CD4-positive, alpha-beta T cell treated with Interleukin-6 for 4 hours (primary cell): ENCODE measurements at places on chromosomes 4 and X.

DNA sequence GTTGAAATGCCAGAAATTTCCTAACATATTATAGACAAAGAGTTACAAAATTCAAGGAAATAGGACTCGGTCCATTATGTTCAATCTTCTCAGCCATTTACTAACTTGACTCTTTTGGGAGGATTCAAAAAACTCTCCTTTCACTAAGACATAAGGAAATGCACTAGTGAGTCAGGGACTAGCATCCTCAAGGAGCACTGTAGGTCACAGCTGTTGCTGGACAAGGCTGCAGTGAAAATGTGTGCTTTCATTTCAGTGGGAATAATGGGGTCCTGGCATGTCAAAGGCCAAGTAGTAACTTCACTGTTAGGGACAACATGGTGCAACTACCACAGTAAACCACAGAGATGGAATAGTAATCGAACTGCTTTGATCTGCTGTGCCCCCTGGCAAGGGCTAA is 56.9 kb upstream of the ABCG2 start:
- DNase-seq, result no peak

DNA sequence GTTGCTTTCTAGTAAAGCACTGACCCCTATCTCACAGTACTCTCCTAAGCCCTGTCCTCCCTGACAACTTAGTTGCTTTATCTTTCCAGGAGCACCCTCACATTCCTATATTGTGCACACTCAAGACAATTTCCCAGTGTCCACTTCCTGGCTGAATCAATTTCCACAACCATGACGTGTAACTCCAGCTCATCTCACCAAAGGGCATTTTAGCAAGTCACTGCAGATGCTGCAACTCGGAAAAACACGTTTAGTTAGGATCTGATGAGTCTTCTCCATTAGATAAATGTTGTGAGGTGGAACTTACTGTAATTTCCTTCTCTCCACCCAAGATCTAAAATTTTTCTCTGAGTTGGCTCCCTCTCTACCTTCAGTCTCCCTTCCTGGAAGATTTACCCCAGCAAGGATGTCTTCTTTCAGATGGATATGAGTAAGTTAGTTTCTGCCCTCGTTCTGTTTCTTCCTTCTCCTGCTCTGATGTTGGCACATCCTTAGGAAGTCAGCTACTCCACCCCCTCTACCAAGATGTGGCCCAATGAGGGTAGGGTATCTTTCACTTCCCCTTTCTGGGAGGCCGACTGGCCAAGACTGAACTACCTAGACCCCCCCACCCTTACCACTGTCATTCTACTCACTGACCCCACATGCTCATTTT is 28.8 kb upstream of the IL13RA1 start:
- DNase-seq, result no peak

- no peak for DNase-seq
Observed at GRCh38 chr4:75031775-75032174, 98.9 kb downstream of the PARM1 start.

DNA sequence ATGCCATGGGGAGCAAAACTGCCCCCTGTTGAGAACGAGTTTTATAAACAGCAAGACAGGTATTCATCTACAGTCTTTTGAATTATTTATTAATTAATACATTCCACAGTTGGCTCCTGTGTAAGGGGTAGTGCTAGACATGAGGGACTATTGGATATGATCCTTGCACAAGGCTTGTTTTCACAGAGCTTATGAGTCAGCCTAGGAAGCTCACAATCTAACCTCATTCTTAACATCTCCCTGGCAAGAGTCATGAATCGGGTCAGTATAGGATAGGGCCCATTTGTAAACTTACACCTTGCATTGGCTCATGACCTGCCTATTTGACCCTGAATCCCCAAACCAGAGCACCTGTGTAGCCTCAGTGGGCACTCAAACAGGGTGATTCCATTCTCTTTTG is 209.1 kb upstream of the HCCS start:
- no peak for DNase-seq

DNA sequence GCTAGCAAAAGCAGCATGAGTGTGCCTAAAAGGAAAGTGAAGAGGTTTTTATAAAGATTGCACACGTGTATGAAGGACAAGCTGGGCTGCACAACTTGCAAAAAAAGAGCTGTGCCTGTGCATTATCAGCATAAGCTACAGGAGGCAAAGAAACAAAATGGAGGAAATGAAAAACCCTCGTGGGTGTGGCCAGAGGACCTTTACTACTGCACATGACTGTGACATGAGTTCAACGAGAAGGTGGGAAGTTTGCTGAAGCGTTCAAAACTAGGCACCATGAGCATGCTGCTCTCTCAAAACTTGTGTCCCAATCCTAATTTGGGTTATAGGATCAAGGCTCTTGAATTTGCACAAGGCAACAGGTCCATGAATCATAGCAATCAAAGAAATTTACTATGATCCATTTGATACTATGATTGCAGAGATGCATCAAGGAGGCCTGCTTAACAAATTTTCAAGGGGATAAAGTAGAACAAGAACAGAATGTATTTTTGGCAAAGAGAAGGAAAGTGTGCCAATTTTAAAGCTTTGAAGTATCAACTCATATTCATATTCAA is 38.1 kb upstream of the CXorf38 start:
- DNase-seq, result no peak

DNA sequence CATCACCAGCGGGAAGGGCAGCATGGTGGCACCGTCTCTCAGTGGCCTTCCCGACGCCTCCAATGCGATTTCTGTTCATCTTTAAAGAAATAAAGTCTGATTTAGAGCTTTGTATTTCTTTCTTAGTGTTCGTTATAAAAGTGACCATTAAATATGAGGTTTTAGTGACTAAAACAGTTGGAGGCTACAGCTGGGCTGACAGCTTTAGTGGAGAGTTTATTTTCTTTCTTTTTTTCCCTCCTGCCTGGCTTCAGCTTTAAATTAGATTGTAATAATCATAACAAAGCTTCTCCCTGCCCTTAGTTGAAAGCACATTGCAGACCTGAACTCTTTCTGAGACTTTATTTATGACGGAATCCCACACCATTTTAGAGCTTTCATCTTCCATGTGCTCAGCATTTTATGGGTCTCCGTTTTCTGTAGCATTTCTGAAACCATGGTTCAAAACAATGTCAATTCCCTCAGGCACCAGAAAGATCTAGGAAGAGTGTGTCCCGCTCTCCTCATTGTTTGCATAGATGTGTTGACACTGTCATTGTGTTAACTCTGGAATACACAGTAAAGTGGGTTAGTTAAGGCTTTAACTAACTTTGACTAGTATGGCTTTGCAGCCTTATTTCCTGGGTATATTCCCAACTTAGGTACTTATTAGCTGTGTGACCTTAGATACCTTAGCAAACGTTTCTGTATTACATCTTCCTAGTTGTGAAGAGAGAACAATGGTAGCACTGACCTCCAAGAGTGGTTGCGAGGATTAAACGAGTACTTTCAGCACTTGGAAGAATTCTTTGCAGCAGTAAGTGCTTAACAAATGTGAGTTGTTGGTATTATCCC is 97.4 kb upstream of the PGRMC2 start:
- DNase-seq, result no peak

DNA sequence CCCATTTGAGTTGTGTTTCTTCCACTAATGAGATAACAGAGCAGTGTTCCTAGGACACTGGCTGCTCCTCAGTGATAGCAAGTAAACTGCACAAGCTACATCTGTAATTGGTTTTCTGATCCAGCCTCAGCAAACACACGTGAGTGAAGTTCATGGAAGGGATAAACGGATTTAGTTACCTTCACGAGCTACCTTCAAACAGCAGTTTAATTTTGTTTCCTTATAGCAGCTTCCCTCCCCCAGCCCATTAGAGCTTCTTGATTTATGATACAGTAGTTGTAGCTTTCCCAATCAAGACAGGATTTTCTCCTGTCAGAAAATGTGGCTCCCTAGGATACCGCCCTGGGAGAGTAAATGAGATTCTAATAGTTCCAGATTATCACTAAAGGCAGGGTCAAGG is 634.2 kb upstream of the FAT1 start:
- DNase-seq, result no peak

DNA sequence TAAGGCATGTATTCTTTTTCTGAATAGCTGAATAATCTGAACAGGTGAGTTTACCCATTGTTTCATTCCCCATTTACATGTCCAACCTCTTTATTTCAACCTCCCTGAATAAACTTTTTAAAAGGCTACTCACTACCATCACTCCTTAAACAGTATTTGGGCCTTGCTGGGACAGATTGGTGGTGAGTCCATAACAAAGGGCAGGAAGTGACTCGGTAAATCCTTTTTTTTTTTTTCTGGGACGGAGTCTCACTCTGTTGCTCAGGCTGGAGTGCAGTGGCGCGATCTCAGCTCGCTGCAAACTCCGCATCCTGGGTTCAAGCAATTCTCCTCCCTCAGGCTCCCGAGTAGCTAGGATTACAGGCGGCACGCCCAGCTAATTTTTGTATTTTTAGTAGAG is 23.4 kb upstream of the SEC24B start:
- no peak for DNase-seq

GRCh38 chr4:89253311-89253710 is 54.3 kb downstream of the GPRIN3 start:
- no peak for DNase-seq

- no peak for DNase-seq
Observed at GRCh38 chrX:7116081-7116480, 31.4 kb upstream of the STS start.

GRCh38 chr4:76615999-76616398 is 181.0 kb downstream of the SHROOM3 start:
- no peak for DNase-seq

GRCh38 chr4:93802045-93802444 is 26.5 kb upstream of the ATOH1 start:
- no peak for DNase-seq

GRCh38 chr4:89995006-89995405 is 100.4 kb downstream of the MMRN1 start:
- DNase-seq, result no peak

- DNase-seq, result no peak
Observed at GRCh38 chr4:42985976-42986375, 93.5 kb downstream of the GRXCR1 start.

DNA sequence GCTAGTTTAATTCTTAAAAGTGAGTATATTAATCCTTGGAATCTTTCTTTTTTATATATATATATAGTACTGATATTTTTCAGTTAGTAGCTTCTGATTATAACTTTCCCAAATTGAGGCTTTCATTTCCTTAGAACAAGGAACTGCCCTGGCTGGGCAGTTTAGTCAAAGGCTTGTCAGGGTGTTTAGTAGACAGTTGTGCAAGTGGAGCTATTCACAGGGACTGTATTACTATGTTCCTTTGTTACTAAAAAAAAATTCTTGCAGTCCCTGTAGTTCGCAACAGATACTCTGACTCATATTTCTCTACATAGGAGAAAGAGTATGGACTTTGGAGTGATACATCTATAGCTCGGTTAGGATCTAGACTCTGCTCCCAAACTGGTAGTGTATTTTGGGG is 20.8 kb downstream of the USO1 start:
- DNase-seq, result no peak

DNA sequence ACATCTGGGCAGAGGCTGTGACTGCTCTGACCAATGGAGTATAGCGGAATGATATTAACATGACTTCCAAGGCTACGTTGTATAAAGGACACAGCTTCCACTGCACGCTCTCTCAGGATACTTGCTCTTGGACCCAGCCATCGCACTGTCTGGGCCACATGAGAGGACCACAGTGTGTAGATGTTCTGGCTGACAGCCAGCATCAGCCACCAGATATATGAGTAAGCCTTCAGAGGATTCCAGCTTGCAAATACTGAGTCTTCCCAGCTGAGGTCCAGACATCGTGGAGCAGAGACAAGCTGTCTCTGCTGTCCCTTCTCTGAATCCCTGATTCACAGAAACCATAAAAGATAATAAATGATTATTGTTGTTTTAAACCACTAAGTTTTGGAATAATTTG is 146.8 kb upstream of the USP9X start:
- peak; percentile 1 for DNase-seq

GRCh38 chrX:149571770-149572169 is 15.5 kb downstream of the MAGEA9B start:
- no peak for DNase-seq

- no peak for DNase-seq
Observed at GRCh38 chr4:77020017-77020416, 55.8 kb downstream of the CCNI start.

GRCh38 chr4:69858690-69859089 is 1.3 kb downstream of the SULT1E1 start:
- DNase-seq, result no peak

DNA sequence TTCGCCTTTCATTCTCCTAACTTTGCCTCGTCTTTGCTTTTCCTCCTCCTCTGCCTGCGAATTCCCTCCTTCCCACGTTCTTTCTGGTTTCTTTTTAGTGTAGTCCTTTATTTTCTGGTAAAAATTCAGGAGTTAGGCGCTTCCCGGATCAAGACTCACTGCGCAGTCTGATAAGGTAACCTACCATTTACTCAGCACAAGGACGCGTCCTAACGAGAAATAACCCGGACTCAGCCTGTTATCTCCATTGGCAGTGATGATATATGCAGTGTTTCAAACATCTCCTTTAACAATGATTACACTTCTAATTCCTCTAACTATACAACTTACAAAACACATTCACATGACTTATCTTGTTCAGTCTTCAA is 357 bp upstream of the ETNPPL start:
- DNase-seq, result no peak

GRCh38 chr4:855880-856224 is 29.9 kb upstream of the CPLX1 start:
- DNase-seq, result no peak

GRCh38 chrX:100883654-100884053 is 9.5 kb upstream of the NOX1 start:
- DNase-seq, result no peak

DNA sequence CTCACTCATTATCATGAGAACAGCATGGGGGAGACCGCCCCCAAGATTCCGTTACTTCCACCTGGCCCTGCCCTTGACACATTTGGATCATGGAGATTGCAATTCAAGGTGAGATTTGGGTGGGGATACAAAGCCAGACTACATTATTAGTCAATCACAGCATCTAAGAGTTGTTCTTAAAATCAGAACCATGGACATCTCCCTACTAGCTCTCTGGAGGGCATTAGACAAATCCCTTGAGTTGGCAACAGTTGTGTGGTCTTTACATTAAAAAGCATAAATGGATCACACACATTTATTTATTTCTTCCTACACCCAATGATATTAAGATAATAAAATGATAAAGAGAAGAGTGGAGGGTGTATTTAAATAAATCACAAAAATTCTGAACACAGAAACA is 262.8 kb upstream of the VCX start:
- no peak for DNase-seq

- DNase-seq, result no peak
Observed at GRCh38 chrX:122913134-122913533, 270.9 kb upstream of the GRIA3 start.

GRCh38 chr4:89324671-89325070 is 17.1 kb upstream of the GPRIN3 start:
- peak; percentile 12 for DNase-seq

DNA sequence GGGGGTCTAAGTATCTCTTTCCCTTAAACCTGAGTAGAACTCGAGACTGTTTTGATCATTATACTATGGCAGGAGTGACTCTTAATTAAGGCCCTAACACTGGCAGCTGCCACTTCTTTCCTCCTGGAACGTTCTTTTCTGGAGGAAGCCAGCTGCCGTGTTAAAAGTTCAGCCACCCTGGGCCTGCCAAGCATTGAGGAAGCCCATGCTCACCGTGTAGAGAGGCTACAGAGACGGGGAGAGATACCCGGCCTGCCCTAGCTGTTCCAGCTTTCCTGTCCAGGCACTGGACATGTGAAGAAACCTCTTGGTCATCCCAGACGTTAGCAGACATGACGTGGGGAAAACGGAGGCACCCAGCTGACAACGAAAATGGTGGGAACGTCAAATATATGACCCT is 274.1 kb downstream of the ARHGAP10 start:
- DNase-seq, result no peak
